GF-D8 (cell line): ENCODE measurements at places on chromosomes 16 and 17.

DNA sequence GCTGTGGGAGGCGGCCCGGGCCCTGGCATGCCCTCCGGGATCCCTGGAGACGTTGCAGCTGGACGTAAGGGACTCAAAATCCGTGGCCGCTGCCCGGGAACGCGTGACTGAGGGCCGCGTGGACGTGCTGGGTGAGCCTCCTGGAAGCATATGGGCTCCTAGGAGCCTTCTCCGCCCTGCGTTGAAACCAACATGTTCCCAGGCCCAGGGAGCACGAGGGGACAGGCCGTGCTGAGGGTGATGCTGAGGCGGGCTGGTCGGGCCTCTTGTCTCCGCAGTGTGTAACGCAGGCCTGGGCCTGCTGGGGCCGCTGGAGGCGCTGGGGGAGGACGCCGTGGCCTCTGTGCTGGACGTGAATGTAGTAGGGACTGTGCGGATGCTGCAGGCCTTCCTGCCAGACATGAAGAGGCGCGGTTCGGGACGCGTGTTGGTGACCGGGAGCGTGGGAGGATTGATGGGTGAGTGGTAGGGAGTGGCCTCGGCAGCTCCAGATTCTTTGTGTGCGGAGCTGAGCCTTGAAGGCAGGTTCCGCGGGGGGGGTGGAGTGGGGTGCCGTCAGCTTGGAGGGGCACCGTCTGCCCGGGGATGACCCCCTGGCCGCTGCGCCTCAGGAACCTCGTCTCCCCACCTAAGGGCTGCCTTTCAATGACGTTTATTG, 567 bp downstream of the HSD17B1 start:
- no peak for DNase-seq

DNA sequence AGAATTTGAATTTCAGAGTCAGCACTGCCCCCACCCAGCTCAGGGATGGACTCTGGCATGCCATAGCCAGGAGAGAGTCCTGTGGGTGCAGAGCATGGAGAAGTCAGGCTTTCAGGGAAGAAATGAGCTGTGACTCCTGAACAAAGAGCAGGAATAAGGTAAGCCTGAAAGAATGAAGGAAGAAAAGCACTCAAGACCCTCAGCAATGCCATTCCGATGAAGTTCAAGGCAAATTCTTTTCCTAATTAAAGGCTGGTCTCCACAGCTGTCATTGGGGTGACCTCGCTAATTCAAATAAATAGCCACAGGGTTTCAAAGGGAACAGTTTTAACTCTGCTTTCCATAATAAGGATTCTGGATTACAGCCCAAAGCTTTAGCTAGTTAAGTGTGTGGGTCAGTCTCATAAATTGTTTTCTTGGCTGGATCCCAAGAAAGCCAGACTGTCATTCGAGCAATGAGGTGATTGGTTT, 31.7 kb downstream of the TOM1L2 start:
- DNase-seq, result no peak

- DNase-seq, result no peak
Observed at GRCh38 chr16:74793571-74793970, 19.0 kb upstream of the FA2H start.

GRCh38 chr17:42659079-42659931, at the start of gene TUBG2:
Gene TUBG2, plus strand, starts transcription at chr17:42659284. Its CDS starts 220 bp downstream, at chr17:42659504.
- no peak for DNase-seq

DNA sequence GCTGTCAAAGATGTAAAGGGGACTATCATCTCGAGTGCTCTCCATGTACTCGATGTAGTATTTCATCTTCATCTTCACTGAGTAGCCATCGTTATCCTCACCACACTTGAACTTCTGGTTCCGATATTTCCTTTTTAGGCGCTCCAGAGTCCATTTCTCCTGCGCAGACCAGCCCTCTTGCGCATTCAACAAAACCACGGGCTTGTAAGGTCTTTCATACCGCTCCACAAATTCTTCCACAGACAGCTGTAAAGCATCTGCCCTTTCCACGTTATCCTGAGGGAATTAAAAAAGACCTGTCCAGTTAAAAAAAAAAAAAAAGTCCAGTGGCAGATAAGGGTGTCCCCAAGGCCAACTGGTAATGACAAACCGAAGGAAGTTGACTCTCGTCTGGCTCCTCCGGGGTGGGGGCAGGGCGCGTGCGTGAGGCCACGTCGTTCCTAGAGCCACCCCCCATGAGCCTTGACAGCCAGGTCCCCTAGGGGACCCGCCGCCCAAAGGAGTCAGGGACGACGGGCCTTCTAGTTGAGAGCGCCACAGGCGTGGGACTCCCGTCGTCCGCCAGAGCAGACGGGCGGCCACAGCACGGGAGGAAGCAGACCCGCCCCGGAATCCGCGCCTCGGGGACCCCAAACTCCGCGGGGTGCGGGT, 701 bp downstream of the JMJD6 start:
- DNase-seq, result peak; percentile 48

DNA sequence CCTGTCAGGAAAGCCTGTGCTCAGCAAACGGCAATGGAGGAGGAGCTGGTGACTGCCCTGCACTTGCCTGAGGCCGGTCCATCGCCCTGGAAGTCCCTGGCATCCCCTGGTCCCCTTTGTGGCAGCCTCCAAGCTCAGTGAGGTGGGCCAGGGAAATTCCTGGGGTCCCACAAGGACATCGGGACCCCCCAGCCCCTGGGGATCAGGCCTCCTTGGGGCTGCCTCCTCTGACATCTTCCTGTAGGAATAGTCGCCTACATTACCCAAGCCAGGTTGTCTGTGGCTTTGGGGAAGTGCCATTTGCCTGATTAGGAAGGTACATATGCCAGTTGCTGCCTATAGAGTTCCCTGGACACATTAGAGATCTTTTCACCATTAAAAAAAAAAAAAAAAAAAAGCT, 7.1 kb upstream of the KRT9 start:
- DNase-seq, result no peak

- DNase-seq, result no peak
Observed at GRCh38 chr17:38748892-38749222, 721 bp upstream of the PCGF2 start.

- DNase-seq, result no peak
Observed at GRCh38 chr17:31560616-31561235, 169.3 kb downstream of the RAB11FIP4 start.

- no peak for DNase-seq
Observed at GRCh38 chr17:59903455-59903854, 10.5 kb downstream of the RPS6KB1 start.

- DNase-seq, result no peak
Observed at GRCh38 chr17:12389421-12389820, 276.3 kb upstream of the MYOCD start.

DNA sequence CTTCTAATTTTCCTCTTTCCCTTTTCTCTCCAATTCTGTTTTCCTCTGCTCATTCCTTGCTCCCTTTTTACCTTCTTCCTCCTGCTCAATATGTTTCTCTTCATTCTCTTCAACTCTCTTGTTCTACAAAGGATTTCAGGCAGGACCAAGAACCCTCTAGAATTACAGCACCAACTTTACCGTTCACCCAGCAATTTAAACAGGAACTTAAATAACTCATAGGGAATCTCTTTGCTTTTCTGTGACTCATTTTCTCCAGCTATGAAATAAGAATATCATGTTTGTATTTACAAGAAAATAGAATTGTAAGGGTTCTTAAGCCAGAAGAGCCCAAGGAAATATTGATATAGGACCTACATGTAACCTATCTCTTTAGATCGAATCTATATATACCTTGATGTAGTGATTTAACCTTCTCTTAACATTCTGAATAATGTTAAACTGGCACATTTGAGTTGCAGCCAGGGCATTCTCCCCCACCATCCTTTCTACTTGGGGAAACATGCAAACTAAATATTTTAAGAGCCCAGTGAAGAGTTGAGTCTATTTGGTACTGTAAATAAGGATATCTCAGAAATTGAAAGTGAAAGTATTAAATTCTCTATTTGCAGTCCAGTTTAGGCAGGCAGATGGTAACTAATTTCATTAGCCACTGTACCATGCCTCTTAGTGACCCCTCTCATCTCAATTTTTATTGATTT, 137.0 kb downstream of the ANKFN1 start:
- no peak for DNase-seq

DNA sequence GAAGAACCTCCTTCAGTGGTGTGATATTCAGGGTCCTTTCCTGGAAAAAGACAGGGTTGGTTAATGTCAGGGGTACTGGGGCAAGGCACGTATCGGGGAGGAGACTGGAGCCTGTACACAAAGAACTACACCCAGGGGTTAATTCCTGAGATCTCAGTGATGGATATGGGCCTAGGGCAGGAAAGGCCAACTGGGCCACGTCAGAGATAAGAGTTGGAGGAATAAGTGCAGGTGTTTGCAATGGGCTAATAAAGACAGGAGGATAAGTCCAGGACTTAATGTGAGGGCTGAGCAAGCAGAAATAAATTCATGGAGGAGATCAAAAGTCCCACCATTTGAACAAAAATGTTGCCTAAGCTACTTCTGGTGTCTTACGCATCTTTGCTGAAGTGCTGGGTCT, 10.4 kb upstream of the HERPUD1 start:
- no peak for DNase-seq

GRCh38 chr17:8821446-8822105, 22.4 kb upstream of the MFSD6L start:
- no peak for DNase-seq

DNA sequence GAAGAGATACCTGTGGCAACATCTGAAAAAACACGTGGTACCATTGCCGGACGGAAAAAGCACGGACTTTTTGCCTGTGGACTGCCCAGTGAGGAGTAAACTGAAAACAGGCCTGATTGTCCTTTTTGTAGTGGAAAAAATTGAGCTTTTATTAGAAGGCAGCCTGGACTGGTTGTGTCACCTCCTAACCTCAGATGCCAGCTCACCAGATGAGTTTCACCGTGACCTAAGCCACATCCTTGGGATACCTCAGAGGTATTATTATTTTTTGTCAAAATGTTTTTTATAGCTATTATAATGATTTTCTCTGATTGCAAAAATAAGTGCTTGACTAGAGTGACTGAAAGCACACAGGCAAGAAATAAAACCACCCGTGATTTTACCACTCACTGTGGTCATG, 34.9 kb downstream of the RNF213 start:
- no peak for DNase-seq
